Heart left ventricle (tissue), 16 donors: ENCODE measurements at places on chromosomes 11 and 22. TPM values are rescaled to one million over a fixed set of nuclear protein-coding genes. Genes with fewer than 3 reads are reported as not detected.
A peak's percentile ranks its signal among the peaks of the same experiment; 100 is the strongest.

DNA sequence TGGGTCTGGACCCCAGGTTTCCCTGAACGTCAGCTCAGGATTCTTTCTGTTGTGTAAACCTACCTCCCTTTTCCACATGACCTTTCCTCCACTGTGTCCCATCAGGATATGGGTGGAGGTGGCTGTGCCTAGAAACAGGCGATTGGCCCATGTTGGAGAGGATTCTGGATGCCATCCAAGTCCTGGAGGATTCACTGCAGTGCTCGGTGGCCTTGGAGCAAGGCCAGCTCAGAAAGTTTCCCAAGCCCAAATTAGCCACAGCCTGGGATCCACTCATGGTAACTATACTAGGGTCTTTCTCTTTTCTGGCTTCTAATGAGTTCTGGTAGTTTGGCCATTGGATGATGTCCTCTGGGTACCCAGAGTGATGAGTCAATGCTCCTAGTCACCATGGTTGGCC lies 141.6 kb downstream of the SNX19 start:
- DNase-seq, result peak; percentile 74

DNA sequence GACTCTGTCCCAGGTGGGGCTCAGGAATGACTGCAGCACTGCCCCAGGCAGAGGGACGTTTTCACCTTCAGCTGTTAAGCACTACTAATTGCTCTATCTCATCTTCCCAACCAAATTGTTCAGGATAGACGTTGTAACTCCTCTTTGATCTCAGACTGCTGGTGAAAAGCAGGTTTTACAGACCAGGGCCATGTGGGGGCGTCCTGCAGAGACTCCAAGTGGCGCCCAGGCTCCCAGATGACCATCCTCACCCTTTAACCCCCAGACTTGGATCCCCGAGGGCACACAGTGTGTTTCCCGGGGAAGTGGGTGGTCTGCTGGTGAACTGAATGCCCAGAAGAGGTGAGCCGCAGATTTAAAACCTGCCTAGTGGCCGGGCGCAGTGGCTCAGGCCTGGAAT lies 23.9 kb downstream of the FADD start:
- no peak for DNase-seq

DNA sequence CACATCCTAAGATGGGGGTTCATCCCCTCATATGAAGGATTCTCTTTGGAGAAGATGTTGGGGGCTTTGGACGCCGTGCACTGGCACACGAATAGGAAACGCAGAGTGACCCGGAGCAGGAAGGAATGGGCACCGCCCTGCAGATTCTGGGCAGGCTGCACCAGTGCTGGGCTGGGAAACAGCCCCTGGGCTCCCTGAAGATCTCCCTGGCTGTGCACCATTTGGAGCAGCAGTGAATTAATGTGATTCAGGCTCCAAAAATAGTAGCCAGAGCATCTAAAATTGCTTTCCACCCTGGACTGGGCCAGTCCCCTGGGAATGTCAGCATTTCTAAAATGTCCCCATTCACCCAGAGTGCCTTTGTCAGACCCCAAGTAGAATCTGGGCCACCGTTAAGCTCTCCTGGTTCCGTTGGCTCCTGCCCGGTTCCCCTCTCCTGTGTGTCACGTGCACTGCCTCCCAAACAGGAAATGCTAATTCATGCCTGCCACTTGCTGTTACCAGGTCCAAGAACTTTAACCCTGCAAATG lies 18.6 kb downstream of the IRAG1 start:
- peak; percentile 33 for DNase-seq

DNA sequence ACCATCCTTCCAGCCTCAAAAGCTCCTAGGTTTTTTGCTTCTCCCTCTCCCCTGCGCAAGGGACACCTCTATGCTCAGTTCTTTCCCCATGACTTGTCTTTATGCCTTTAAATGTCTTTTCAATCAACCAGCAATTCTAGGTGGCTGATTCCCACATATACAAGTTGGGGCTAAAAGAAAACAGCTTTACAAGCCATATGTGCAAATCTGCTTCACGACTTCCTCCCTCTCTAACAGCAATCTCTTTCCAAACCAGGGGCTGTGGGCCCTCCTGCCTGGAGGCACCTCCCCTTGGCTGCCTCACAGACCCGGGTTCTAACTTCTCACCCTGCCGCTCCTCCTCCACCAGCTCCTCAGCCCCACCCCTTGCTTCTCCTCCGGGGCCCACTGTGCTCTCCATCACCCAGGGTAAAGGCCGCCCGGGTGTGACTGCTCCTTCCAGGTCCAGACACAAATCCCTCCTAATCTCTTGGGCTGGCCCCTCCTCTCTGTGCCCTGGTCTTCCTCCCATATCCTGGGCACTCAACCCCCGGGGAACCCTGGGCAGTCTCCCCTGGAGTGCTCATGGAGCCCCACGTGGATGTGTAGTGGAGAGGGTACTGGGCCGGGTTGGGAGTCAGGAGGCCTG lies 14.1 kb downstream of the TMPRSS13 start:
- DNase-seq, result no peak

DNA sequence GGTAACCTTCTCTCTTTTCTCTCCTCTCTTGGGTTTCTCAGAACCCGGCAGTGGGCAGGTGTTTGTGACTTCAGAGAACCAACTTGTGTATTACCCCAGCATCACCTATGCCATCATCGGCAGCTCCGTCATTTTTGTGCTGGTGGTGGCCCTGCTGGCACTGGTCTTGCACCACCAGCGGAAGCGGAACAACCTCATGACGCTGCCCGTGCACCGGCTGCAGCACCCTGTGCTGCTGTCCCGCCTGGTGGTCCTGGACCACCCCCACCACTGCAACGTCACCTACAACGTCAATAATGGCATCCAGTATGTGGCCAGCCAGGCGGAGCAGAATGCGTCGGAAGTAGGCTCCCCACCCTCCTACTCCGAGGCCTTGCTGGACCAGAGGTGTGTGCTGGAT lies 62.2 kb downstream of the COMMD9 start:
- DNase-seq, result no peak

GRCh38 chr22:20206709-20207215 lies 55.9 kb upstream of the CCDC188 start:
- no peak for DNase-seq

DNA sequence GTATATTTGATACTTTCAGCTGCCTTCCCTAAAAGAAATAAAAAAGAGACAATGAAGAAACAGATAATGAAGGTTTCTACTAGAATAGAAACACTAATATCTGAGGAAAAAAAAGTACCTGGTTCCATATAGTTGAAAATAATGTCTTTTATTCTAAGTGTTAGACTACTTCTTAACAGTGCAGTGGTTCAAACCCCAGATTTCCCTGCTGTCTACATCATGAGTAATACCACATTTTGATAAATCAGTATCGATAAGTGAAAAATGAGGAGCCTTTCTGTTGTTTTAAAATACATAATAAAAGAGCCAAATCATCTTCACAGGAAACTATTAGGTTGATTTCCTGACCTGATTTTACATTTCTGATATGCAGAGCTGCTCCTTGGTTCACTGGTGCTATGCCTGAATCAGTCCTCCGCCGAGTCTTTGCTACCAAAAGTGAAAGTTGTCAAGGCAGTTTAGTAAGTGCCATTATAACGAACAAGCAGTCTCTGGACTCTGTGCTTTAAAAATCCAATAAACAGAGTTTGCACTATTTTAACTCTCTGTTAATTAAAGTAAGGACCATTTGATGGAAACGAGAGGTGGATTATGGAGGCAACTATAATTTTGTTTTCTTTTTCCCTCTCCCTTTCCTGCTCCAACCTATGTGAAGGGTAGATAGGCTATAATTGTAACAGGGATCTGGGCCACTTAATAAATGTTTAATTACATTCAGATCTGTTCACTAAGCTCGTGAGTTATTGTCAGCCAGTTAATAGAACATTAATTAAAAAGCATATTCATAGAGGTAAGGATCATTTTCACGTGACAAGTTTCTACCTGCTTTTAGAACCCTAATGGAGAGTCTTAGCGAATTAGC lies 724.5 kb upstream of the RAG2 start:
- DNase-seq, result no peak

- no peak for DNase-seq
These were observed 19.7 kb upstream of the FIBIN start for GRCh38 chr11:26974069-26974783.

DNA sequence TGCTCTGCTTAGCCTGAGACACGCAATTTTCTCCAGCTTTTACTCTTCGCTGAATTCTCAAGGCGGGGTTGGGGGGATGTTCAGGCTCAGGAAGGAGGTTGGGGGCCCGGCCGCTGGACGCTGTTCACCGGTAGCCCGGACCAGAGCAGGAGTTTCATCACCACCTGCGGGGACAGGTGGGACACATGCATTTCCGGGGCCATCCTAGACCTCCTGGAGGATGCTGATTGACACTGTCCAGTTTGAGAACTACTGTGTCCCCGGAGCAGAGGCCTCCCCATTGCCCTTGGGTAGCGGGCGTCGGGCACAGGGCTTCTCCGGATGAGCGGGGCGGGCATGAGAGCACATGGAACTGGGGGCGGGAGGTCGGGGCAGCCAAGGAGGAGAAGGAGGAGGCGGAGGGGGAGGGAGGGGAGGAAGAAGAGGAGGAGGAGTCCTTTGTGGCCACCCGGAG lies 144.0 kb upstream of the GRK3 start:
- no peak for DNase-seq

DNA sequence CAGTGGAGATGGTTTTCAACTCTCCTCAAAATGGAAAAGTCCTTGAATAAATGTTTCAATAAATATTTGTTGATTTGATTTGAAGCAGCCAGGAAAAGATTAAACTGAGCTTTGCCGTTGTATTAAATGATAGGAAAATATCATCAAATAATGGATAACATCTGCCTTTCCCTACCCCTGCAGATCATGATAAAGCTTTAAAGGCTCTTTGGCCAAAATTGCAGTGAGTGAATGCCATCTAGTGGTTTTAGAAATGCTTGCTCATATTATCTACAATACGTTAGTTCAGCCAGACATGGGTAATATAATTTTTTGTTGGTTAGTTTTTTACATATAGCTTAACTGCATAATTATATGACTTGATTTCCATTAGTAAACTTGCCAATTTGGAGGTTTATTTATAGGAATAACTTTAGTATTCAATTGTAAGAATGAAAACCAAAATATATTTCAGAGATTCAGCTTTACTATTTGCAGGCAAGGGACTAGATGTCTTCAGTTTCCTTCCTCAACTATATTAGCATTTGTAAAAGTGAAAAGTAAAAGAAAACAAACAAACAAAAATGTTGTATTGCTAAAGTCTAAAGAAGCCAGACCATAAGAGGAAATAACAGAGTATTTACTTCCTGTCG lies 159.2 kb downstream of the MSANTD4 start:
- DNase-seq, result no peak

DNA sequence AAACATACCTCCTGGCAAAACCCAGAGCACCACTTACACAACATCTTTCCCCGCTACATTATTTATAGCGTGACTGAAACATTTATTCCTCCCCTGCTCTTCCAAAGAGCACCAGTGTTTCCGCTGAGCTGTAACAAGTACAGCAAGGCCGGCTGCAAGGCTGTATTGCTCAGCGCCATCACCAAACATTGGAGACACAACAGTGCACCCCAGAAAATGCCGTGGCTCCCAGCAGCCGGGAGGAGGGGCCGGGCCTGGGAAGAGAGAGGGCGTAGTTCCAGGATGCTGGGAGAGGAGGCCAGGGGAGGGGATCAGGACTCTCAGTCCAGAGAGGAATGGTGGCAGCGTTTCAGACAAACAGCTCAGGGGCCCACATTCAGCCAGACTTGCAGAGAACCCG lies 133.2 kb downstream of the DSCAML1 start:
- DNase-seq, result no peak

- no peak for DNase-seq
These were observed 73.4 kb upstream of the CD44 start for GRCh38 chr11:35065566-35065965.

DNA sequence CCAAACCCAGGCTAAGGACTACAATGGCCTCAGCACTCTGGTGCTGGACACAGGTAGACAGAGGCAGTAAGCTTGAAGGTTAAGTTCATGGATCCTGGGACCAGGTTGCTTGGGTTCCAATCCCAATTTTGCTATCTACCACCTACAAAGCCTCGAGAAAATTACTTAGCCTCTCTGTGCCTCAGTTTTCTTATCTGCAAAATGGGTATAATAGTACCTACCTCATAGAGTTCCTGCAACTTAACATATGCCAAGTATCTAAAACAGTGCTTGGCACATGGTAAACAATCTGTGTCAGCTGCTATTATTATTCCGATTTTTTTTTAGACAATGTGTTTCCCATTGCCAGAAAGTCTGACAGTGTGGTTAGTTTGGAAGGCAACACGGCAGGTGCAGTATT lies 37.5 kb downstream of the SYN3 start:
- DNase-seq, result no peak

DNA sequence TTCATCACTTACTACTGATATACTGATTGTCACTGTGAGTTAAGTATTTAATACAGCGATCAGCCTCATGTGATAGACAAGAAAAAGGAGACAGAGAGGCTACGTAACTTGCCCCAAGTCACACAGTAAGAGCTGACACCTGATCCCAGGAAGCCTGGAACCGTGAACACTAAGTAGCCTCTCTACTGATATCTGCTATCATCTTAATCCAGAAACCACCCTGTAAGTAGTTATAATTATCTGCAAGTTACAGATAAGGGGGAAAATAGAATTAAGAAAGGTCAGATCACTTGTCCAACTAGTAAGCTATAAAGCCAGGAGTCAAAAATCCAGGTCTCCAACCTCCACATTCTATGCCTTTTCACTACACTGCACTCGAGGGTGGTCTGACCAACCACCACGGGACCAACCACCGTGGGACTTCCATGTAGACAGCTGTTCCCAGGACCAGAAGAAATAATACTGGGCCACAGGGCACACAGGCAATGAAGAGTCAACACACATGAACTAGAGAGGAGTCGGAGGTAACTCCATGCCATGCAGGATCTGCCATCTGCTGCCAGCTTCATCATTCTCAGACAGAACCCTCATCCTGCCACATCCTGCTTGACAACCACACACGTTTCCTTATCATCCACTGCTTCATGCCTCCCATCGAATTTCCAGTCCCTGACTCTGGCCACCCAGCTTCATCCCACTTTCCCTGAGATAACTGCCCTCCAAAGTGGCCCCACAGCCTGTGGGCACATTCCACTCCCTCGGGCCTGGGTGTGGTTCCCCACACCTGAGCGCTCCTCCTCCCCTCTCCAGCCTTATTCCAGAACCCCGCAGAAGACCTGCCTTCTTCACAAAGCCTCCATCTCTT lies 58.6 kb downstream of the MICAL3 start:
- no peak for DNase-seq

DNA sequence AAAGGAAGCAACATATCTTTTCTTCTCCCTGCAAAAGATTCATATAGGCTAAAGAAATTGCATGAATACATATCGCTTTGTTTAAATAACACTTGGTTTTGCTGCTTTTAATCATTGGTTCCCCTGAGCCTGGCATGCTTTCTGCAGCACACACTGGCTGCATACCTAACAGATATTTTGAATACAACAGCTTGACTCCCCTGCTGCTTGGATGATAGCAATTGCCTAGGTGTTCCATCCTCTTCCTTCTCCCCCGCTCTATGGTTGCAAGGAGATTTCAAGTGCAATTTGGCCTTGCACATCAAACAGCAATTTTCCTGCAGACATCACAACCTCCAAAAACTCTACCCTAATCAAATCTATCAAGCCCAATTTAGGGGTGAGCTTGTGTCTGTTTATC lies 430.0 kb downstream of the NTM start:
- no peak for DNase-seq

Gene CCDC15
- 1.8 TPM for total RNA-seq

Gene OR51B2
- not detected for total RNA-seq

Gene FAM180B
- 0.21 TPM for total RNA-seq

Gene ZNF280A
- total RNA-seq, result not detected
